Stimulated activated CD4-positive, alpha-beta T cell treated with anti-CD3 and anti-CD28 coated beads, Interleukin-1b, Interleukin-23, amount 100 ng/mL, for 24 hours (primary cell): ENCODE measurements at places on chromosomes 7 and 10.
A peak's percentile ranks its signal among the peaks of the same experiment; 100 is the strongest.

- no peak for DNase-seq
Measured at GRCh38 chr7:140541513-140542227, 62.4 kb upstream of the MKRN1 start.

DNA sequence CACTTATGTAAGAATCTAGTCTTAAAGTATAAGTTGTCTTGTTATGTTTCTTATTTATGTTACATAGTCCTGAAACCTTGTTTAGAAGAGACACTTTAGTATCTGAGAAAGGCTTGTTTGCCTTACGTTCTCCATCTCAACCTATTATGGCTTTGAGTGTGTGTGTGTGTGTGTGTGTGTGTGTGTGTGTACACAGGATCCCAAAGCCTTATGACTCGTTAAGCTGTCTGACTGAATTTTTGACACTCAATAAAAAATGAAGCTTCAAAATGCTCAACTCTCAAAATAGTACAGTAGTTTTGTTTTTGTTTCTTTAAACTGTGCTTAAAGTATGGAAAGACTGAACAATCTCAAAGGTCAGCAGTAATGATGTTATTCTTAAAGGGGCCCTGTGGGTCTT is 18.0 kb downstream of the CALU start:
- DNase-seq = no peak

DNA sequence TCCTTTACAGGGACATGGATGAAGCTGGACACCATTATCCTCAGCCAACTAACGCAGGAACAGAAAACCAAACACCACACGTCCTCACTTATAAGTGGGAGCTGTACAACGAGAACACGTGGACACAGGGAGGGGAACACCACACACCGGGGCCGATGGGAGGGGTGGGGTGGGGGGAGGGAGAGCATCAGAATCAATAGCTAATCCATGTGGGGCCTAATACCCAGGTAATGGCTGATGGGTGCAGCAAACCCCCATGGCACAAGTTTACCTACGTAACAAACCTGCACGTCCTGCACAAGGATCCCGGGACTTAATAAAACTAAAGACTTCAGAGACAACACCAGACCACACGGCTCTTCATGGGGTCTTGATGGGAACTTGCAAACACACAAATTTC is 82.2 kb upstream of the DIP2C start:
- no peak for DNase-seq

DNA sequence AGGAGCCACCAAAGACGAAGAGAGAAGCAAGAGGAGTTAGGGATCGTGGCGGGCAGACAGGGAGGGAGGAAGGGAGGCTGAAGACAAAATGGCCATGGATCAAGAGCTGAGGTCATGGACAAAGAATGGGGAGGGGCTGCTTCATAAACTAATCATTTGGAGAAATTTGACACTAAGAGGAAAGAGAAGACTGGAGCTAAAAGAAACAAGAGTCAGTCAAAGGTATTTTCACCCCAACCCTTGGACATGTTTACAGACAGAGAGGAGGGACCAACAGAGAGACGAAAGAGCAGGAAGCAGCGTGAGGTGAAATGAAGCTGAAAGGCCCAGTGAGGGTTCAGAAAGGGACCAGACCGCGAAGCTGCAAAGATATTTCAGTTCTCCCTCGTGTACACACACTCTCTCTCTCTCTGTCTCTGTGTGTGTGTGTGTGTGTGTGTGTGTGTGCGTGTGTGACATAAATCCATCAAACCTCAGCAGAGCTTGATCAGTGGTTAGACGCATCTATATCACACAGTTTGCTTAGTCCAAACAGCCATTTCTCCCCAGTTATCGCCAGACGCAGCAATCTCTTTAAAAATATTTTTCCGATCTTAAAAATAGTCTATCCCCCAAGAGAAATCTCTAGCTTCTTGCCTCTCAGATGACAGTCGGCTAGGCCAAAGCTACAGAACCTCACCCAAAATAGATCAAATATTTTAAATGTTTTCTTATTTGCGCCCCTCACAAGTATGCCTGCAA is 12.5 kb upstream of the CALD1 start:
- no peak for DNase-seq

- no peak for DNase-seq
Measured at GRCh38 chr10:122347170-122347841, 27.2 kb upstream of the PLEKHA1 start.

- DNase-seq = no peak
Measured at GRCh38 chr7:17056491-17057142, 174.8 kb upstream of the AGR3 start.

DNA sequence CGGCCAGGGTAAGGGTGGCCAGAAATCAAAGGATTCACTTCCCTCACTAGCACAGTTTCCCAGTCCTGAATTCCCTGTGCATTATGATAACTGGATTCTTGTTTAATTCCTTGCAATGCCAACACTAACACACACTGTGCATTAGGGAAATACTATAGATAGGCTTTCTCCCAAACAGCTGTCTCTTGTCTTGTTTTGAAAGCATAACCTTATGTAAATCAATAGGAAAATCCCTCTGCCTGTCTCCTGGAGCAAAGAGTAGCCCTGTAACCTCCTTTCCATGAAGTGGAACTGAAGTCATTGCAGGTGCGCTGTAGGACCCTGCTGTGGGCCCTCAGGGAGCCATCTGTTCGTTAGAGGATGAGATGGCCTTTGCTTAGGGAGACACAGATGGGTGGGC is 82.8 kb upstream of the FAM171A1 start:
- no peak for DNase-seq

- DNase-seq = no peak
Measured at GRCh38 chr7:884191-885003, 8.0 kb downstream of the GET4 start.

DNA sequence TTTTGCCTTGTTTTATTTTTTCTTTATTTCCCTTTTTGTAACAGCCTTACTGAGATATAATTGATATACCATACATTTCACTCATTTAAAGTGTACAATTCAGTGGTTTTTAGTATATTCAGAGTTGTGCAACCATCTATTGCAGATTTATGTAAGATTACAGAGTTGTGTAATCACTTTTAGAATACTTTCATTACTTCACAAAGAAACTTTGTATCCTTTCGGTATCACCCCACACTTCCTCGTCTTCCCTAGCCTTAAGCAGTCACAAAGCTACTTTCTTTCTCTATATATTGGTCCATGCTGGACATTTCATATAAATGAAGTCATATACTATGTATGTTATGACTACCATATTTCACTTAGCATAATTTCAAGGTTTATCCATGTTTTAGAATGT is 74.6 kb downstream of the ATRNL1 start:
- no peak for DNase-seq

DNA sequence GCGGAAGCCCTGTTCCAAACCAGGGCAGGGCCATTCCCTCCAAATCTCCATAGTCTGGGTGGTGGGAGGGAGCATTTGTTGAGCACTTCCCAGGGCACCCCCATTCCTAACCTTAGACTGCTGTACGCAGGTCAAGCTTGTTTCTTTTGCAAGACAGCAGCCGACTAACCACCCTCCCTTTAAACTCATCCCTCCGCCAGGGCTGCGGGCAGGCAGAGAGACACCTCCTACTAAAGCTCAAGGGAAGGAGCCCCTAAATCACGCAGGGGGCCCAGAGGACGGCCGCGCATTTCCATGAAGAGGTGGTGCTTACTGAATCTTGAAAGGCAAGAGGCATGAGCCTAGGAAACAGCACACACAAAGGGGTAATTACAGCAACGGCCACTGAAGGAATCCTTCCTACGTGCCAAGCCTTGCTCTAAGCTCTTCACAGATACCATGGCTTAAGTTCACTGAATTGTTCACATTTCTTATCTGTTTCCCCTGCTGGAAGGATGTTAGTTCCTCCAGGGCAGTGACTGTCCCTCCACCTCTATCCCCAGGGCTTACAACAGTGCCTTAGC is 90.0 kb downstream of the PROSER2 start:
- no peak for DNase-seq

GRCh38 chr10:120746001-120746777 is 105.0 kb upstream of the WDR11 start:
- DNase-seq = no peak

- DNase-seq = peak; percentile 67
Measured at GRCh38 chr7:139109188-139109982, at the start of gene ZC3HAV1. Gene ZC3HAV1 (minus strand): TSS chr7:139109720. CDS start chr7:139109331, 389 bp downstream.

- no peak for DNase-seq
Measured at GRCh38 chr10:23139677-23140076, 44.3 kb downstream of the MSRB2 start.

DNA sequence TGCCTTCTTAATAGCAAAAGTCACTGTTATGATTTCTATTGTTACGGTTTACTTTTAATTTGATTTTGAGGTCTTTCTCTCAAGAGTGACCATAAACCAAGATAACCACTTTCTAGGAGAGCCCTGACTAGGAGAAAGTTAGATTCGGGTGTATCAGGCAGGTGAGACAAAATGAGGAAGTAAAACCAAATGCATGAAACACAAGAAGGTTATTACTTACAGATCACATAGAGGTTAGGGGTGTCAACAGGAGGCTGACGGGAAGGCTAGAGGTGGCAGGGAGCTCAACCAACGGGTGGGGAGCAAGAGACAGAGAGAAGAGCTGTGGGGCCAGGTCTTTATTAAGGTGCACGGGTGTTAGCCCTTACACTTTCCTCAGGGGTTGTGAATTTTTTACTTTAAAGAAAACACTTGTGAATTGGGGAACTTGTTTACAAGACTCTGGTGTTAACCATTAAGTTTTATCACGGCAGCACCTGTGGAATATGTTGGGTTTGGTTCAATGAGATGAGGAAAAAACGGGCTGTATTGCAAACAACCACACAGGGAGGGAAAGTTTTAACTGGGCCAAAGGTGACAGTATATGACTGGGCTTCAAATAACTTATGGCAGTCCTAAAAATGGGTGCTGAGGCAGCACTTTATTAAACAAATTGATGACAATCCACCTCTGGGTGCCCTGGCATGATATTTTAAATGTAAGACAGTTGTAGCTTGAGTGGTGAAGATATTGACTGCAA is 154.9 kb downstream of the SDHAF3 start:
- DNase-seq = no peak

DNA sequence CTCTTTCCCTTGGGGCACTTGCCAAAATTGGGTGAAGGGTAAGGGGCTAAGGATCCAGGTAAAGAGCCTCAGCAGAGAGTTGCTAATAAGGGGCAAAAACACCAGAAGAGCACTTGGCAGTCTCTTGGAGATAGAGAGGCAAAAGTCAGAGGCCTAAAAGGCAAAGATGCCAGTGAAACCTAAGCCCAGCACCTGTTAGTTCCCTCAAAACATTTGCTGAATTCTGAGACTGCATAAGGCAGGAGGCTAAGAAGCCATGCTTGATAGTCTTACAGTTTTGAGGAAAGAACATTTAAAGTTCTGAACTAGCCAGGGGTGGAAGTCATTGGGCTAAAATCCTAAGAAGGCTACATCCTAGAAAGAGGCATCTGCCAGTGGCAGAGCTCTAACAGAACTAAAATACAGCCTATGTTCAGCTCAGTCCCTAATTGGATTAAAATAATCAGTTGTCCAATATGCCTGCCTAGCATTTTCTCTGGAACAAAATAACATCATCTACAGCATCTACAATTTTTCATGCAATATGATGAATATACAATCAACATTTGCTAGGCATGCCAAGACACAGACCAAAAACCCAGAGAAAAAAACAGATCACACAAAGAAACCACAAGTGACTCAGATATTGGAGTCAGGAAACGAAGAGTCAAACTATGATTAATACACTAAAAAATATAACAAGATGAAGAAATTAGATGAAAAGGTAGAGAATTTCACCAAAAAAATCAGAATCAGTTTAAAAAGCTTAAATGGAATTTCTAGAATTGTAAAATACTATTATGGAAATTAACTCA is 7.7 kb downstream of the HTR7 start:
- DNase-seq = no peak

GRCh38 chr10:74292871-74293427 is 141.9 kb downstream of the ADK start:
- no peak for DNase-seq

DNA sequence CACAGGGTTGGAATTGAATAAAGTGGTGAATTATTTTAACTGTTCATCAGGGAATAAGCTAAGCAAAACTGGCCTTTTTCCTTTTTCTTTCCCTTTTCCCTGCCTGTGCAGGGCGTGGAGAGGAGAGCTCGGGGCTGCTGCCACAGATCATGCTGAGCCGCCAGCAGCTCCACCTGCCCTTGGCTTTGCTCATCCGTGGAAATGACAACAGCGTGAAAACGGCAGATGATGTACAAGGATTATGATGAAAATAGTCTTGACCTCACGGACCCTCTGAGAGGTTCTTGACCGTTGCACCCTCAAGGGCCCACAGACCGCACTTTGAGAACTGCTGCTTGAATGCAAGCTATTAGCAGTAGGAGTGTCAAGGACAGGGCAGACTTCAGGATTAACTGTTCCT is 10.6 kb downstream of the PPP2R2D start:
- no peak for DNase-seq

- DNase-seq = no peak
Measured at GRCh38 chr7:138837627-138838026, 39.6 kb upstream of the ATP6V0A4 start.

GRCh38 chr10:25392132-25392531 is 217.3 kb downstream of the GPR158 start:
- DNase-seq = no peak

DNA sequence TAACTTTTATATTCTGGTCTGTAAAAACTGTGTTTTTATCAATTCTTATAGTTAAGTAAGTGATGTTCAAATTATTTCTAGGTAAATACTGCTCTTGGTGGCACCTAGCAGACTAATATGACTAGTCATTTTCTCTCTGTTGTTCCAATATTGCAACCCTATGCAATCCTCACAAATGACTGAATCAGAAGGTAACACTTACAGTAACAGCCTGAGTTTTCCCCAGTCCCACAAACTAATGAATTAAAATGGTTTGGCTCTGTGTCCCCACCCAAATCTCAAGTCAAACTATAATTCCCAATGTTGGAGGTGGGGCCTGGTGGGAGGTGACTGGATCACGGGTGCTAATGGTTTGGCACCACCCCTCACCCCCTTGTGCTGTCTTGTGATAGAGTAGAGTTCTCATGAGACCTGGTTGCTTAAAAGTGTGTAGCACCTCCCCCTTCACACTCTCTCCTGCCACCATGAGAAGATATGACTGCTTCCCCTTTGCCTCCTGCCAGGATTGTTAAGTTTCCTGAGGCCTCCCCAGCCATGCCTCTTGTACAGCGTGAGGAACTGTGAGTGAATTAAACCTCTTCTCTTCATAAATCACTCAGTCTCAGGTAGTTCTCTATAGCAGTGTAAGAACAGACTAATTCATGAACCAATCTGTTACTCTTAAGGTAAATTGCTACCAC is 43.5 kb downstream of the MTPN start:
- no peak for DNase-seq

DNA sequence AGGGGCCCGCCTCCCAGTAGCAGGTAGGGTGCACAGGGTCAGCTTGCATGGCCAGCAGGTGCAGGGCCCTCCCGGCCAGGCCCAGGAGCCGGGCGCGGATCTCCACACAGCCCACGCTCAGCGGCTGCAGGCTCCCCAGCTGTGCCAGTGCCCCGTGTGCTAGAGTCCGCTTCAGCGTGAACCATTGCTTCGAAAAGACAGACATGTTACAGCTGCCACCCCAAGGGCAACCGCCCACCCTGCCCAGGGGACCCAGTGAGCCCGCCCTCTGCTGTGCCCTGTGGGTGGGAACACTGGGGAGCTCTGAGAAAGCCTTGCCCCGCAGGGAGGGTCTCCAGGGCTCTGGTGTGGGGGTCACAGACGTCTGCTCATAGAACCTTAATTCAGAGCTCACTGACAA is 64.3 kb upstream of the NKX6-2 start:
- DNase-seq = no peak
